ENCODE measurements at places on chromosomes 12 and 14. TPM values are rescaled to one million over a fixed set of nuclear protein-coding genes. Genes with fewer than 3 reads are reported as not detected.

The PPM1H gene
- total RNA-seq = 6.5 TPM

The GPR135 gene
- total RNA-seq = 9.7 TPM

The PRR4 gene
- 4.4 TPM for total RNA-seq

The SYCP3 gene
- total RNA-seq = 0.21 TPM

GRCh38 chr12:80293759-80294158, 150.3 kb upstream of the PTPRQ start:
- DNase-seq = no peak

- no peak for DNase-seq
Measured at GRCh38 chr14:50039734-50040400, 76.5 kb downstream of the VCPKMT start.

GRCh38 chr12:62643486-62643885, 176.9 kb downstream of the MON2 start:
- no peak for DNase-seq

DNA sequence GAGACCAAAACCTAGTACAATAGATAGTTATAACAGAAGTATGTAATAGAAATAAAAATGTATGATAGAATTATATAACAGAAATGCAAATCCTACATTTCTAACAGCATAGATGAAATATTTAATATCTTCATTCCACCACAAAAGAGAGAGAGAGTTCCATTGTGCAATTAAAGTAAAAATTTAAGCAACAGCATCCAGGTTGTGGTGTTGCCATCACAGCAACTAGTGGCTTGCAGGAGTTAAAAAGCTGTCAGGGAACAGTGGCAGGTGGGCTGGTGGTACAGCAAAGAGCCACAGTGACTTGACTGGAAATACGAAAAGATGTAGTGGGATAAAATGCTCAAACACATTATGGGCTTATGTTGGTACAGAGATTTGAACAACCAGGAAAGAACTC, 57.1 kb upstream of the MDM1 start:
- no peak for DNase-seq

DNA sequence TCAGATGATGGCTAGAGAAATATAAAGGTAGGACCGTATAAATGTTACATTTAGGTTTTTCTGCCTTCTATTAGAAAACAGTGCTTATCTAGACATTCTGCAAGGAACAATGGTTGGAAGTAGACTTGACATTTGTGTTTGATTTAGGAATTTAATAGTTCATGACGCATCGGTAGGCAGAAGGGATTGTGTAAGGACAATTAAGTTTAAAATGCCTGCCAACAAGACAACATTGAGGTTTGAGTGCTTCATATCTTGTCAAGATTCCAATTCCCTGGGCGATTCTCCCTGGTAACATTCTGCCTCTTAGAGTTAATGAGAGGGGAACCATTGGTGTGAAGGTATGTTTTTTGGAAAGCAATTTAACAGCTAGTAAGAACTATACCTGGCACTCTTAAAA, 186.8 kb upstream of the RBM19 start:
- DNase-seq = no peak

DNA sequence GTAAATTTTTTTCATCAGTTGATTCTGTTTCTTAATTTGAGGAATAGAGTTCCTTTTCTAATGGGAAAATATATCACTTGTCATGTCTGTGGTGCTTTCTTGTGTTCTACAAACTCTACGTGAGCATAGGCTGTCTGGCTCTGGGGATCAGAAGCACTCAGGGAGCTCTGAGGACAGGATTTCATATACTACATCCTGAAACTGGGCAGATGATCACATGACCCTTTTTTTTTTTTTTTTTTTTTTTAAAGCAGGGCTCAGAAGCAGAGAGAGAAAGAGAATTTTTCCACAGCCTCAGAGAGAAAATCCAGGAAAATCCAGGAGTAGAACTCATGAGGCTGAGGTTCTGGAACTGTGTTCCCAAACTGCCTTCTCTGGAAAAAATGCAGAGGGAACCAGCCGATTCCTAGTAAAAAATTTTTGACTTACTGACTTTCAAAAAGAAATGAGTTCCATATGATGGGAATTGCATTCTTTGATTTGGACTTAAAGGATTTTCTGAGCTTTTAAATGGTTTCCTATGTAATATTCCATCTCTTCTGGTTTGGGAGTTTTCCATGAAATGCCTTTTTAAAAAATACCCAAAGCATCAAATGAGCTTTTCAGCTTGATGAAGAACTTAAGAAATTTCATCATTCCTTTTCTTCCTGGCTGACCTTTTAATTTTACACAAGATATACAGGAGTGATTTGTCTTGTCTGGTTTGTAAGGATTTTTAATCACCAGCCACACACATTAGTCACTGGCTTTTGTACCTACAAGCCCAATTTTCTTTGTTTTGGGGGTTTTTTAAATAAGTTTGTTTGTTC, 183.1 kb upstream of the HIF1A start:
- DNase-seq = no peak

DNA sequence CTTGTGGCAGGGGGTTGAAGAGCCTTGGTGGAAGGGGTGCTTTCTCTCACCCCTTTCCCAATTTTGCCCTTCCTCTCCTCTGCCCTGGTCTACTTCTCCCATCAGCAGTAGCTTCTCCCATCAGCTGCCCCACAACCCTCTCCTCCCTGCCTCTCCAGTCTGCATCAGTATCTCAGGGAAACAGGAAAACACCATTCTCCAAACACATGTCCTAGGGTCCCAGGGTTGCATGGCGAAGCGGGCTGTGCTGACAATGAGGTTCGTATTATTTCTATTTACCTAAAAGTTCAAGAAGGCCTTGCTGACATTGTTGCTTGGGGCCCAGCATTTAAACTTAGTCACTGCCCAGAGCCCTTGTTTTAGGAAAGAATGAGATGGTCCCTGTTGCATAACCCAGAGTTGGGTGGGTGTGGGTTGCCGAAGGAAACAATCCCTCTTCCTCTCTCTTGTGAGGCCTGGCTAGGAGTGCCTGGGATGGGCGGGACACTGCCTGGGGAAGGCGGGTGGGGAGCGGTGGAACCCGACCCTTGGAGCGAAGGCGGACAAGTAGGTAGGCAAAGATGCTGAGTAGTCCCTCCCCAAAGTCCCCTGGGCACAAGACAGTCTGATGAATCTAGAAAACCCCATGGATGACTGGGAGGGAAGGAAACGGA, 1.3 kb upstream of the IGFBP6 start:
- DNase-seq = no peak

- DNase-seq = no peak
Measured at GRCh38 chr12:131120831-131121271, 167.1 kb downstream of the ADGRD1 start.

DNA sequence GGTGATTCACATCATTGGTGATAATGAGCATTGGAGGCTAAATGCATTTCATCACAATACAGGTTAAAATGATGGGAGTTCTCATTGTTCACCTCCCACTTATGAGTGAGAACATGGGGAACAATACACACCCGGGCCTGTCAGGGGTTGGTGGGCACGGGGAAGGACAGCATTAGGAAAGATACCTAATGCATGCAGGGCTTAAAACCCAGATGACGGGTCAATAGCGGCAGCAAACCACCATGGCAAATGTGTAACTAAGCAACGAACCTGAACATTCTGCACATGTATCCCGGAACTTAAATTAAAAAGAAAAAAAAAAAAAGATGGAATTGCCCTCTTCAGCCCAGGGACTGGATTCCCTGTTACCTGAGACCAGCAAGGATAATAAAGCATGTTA, 2.3 kb upstream of the LUM start:
- DNase-seq = no peak

GRCh38 chr14:73047808-73048207, 10.5 kb upstream of the RBM25 start:
- DNase-seq = no peak

DNA sequence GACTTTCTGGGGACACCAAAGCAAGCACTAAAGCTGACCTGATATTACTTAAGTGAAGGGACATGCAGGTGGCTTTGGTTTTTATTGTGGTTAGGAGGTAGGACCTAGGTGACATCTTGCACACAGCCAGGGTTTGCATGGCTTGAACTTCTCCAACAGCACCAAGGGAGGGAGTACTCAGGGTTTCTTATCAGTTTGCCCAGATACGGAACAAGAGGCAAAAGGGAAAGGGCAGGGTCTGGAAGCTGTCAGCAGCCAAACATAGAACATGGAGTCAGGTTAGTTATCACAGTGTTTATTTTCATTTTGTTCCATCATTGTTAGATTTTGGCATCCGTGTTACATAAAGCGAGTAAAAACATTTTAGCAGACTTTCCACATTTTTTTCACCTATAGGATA, 186.3 kb upstream of the CLEC14A start:
- no peak for DNase-seq
